ENCODE measurements at places on chromosomes 7 and 10.

DNA sequence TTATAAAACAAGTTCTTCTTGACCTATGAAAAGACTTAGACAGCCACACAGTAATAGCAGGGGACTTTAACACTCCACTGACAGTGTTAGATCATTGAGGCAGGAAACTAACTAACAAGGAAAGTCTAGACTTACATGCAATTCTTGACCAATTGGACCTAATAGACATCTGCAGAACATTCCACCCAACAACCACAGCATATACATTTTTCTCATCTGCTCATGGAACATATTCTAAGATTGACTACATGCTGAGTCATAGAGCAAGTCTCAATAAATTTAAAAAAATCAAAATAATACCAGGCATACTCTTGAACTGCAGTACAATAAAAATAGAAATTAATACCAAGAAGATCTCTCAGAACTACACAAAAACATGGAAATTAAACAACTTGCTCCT, 219.5 kb upstream of the HPS1 start:
- no peak for DNase-seq

DNA sequence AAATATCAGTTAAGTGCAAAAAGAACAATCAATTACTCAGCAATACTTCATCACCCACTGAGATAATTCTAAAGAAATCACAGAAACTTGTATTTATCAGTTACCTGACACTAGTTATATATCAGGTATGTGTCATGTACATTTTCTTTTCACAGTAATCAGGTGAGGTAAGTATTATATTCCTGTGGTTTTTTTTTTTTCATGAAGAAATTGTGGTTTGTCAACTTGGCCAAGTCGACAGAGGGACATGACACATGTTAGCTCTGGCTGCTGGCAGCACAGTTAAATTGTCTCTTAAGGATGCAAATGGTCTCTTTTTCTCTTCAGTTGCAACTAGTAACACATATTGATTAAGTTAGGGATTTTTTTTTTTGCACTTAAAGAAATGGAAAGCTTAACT, 13.7 kb upstream of the GPR141 start:
- no peak for DNase-seq

- DNase-seq, result no peak
These were observed 7.1 kb downstream of the HECW1 start for GRCh38 chr7:43119371-43120075.

DNA sequence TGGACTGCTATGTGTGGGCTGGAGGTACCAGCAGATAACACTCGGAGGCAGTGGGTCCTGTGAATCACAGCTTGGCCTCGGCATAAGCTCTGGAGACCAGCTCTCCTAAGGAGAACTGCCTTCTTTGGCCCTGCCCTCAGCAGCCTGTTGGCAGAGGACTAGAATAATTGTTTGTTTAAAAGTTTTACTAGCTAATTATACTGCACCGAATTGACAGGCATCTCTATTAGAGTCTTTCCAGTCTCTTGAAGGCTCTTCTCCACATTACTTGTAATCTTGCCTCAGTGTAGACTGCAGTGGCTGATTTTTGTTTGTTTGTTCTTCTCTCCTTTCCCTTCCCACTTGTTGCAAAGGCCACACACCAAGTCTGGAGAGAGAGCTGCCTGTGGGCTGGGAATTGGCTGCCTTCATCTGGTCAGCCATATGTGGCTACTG, 183.2 kb downstream of the AUTS2 start:
- no peak for DNase-seq

- DNase-seq, result no peak
These were observed 41.5 kb upstream of the SMIM30 start for GRCh38 chr7:113159746-113160339.

GRCh38 chr10:132245056-132245455, 58.3 kb downstream of the DPYSL4 start:
- DNase-seq, result no peak

DNA sequence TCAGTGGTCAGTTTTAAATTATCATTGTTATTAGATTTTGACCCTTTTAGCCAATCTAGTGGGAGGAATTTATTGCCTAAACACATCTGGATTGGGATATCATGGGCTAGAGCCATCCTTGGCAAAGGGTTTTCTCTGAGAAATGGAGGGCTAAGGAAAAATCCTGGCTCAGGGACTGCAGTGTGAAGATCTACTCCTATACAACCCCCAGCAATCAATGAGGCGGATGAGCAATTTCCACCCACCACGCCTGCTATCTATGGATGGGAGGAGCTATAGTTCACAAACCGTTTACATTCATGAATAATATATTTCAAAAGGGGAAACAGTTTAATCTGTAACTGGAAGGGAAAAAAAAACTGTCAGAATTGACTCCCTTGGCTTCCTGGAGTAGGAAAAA, 2.7 kb downstream of the CAV1 start:
- no peak for DNase-seq

- DNase-seq, result peak; percentile 6
These were observed 2.9 kb upstream of the MTPN start for GRCh38 chr7:135980012-135980551.

DNA sequence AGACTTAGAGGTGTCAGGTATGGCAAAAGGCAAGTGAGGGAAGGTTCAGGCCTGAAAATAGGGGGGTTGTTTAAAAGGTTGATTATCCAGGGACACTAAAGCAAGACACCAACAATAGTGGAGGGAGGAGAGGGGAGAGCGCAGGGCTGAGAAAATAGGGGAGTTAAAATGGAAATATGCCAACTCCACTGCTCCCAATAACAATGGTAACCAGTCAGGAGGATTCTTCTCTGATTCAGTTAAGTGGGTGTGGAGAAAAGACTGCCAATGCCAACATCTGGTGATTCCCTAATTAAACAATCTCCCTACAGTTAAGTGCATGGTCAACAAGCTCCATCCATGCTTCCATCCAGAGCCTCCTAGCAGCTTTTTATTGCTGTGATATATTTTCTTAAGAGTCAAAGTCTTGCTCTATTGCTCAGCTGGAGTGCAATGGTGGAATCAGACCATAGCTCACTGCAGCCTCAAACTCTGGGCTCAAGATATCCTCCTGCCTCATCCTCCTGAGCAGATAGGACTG, 183.3 kb downstream of the JAZF1 start:
- no peak for DNase-seq

- DNase-seq, result no peak
These were observed 22.4 kb upstream of the FGL2 start for GRCh38 chr7:77222065-77222464.

DNA sequence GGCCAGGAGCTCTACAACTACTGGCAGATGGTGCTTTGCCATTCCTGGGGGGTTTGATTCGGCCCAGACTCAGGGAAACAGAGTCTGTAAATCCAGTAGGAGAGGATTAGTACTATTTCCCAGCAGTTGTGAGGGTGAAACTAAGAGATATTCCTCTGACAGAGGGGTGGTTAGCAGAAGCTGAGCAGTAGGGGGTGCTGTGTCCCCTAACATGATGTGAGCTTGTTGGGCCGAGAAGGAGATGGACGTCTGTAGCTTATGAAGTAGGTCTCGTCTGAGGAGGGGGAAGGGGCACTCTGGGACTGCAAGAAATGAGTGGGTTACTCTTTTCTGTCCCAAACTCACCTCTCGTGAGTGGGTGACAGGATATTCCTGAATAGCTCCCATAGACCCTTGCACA, 179.2 kb upstream of the MBL2 start:
- peak; percentile 25 for DNase-seq

DNA sequence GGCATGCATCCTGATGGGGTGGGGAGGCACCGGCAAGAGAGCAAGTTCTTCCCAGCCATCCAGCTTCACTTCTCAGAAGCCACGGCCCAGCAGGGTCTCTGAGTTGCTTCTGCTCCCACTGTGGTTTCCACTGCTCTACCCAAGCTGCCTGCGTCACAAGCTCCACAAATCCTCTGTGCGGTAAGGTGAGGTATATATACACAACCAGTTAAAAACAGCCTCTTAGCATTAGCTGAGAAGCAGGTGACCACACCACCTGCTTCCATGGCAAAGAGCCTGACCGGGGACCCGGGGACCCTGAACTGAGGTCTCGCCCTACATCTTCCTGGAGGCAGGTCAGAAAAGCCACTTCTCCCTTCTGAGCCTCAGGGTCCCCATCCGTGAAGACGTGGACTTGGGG, 46.9 kb upstream of the NPFFR1 start:
- no peak for DNase-seq

- no peak for DNase-seq
These were observed 370.9 kb downstream of the SH2D4B start for GRCh38 chr10:80908611-80909010.

- DNase-seq, result peak; percentile 36
These were observed 26.5 kb downstream of the LMTK2 start for GRCh38 chr7:98133181-98133580.

GRCh38 chr7:32564542-32564941, 69.3 kb downstream of the AVL9 start:
- DNase-seq, result no peak

DNA sequence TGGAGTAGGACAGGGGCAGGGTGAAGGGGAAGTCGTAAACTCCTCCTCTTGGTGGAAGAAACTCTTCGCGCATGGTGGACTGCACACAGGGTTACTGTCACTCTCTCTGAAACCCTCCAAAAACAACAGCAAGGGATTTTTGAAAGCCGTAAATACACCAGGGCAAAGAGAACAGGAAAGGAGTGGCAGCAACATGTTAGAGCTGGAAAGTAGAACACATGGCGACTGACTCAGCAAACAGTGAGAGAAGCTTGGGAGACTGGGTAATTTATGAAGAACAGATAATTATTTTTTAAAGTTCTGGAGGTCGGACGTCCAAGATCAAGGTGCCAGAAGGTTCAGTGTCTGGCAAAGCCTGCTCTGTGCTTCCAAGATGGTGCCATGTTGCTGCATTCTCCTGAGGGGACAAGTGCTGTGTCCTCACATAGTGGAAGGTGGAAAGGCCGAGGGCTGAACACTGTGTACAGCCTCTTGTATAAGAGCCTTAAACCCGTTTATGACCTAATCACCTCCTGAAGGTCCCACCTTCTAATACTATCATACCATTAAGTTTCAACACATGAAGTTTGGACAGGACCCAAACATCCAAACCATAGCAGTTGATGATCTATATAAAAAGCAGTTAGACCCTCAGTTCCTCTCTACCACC, 22.5 kb upstream of the C10orf53 start:
- DNase-seq, result no peak

DNA sequence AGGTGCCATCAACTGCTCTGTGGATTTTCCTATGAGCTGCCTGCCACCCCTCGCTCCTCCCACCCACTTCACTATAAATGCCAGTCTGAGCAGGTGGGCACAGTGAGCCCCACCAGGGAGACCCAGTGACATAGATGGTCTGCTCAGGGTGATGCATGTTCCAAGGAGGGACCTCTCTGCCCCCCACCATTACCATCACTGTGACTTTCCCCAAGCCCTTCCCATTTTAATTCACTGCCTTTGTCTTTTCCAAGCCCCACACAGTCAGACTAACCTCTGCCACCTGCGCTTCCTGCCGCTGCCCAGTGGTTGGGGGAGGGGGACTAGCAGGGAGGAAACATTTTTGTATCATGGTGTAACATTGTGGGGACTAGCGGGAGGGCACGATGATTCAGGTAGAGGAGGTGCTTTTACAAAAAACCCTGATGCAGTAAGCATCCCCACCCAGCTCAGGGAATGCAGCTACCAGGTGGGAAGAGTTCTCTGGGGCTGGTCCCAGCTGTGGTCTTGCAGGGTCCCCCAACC, 24.6 kb downstream of the PRSS2 start:
- no peak for DNase-seq

- no peak for DNase-seq
These were observed 187.8 kb downstream of the CRPPA start for GRCh38 chr7:16233517-16233916.

DNA sequence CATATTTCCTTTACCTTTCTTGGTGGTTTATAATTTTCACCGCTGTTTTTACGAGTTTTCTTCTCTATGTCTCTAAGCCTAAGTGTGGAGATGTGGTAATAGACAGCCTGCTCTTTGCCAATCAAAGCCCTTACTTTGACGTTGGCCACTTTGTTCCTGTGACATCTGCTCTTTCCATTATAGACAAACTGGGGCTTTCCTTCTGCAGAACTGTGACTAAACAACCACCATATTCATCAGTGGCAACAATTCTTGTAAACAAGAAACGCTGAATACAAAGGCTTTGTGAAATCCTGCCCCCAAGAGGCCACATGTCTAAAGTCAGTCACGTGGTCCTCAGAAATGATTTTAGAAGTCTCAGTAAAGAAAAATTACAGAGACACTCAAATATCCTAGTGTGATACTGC, 59.6 kb upstream of the CAPZA2 start:
- DNase-seq, result peak; percentile 15

DNA sequence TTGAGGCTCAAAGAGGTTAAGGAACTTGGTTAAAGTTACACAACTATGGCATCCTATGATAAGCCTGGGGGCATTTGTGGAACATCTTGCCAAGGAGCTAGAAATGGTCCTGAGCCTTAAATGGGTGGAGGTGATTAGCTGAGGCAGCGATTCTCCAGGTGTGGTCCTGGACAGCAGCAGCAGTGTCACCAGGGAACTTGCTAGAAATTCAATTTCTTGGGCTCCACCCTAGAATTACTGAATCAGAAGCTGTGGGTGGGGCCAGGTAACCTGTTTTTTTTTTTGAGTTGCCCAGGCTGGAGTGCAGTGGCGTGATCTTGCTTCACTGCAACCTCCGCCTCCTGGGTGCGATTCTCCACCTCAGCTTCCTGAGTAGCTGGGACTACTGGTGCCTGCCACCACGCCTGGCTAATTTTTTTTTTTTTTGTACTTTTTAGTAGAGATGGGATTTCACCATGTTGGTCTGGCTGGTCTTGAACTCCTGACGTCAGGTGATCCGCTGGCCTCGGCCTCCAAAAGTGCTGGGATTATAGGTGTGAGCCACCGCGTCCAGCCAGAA, 13.1 kb downstream of the RPS24 start:
- DNase-seq, result no peak

- DNase-seq, result no peak
These were observed 479.3 kb downstream of the DNAJB6 start for GRCh38 chr7:157816086-157816485.

GRCh38 chr10:26621889-26622711, 75.4 kb upstream of the PDSS1 start:
- peak; percentile 52 for DNase-seq

GRCh38 chr7:155611808-155612447, 32.5 kb upstream of the RBM33 start:
- no peak for DNase-seq

- no peak for DNase-seq
These were observed 25.2 kb downstream of the NUB1 start for GRCh38 chr7:151366880-151367222.

- no peak for DNase-seq
These were observed 181.3 kb downstream of the RTKN2 start for GRCh38 chr10:62087329-62087728.

DNA sequence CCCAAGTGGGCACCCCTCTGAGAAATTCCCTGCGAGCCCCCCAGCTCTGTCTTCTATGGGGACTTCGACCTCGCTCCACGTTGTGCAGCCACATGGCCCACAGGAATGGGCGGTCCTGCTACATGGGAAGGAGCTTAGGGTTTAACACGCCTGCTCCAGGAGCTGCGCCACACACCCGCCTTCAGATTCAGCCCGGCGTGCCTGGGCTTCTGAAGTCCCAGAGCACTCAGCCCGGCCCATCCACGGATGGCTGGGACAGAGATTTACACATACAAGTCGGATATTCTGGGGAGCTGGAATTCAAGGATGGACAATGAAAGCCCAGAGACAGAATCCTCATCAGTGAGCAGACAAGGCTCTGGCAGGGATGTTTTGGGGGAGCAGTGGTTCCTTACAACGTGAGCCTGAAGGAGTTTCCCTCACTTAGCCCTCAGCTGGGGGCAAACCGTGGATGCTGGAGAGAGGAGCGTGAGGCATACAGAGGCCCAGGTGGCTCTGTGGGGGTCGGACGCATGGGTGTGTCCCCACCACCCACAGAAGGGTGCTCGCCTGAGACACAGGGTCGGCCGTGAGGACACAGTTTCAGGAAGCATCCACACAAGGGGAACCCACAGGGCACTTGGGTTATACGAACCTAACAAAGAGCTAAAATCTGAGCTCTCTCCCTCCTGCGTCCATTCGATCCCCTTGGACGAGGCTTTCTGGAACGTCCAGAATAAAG, 372.9 kb downstream of the DNAJB6 start:
- DNase-seq, result no peak

Measured in GM12891 (cell line).